Activated CD4-positive, CD25-positive, alpha-beta regulatory T cell treated with anti-CD3 and anti-CD28 coated beads, Interleukin-2, amount 50 U/mL, for 16 hours (primary cell): ENCODE measurements at places on chromosomes 5 and 9.

DNA sequence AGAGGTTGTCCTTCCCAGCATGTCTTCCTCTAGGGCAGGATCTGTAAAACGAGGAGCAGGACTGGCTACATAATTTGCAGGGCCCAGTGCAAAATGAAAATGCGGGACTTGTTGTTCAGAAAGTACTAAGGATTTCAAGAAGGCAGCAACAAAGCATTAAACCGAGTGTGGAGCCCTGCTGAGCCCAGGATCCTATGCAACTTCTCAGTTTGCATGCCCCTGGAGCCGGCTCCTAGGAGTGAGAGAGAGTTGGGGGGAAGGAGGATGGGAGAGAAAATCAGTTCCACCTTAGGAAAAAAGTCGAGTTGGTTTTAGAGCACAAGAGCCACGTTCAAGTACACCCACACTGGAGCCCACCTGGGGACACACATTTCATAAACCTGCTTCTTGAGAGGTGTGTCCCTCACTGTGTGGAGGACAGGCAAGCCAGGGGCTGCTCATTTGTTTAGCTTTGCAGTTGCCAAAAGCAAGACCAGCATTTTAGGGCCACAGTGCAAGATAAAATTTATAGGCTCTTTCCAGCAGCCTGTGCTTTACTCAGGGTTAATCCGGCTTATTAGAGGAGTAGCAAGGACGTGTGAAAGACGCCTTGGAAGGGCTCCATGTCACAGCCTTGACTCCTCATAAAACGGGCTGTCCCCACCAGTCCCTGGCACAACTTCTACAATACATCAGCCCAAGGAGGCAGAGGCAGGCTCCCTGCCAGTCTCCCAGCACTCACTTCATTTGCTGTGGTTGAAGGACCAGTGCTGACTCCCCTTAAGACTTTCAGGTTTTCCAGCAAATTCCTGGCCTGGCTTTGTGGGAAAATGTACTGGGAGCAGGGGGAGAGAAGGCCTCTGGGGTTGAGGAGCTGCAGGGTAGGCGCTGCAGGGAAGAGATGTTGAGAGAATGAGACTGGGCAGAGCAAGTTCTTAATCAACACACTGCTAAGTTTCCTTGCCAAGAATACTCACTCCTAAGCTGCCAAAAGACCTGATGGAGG is 159.7 kb upstream of the SEMA6A start:
- no peak for DNase-seq

DNA sequence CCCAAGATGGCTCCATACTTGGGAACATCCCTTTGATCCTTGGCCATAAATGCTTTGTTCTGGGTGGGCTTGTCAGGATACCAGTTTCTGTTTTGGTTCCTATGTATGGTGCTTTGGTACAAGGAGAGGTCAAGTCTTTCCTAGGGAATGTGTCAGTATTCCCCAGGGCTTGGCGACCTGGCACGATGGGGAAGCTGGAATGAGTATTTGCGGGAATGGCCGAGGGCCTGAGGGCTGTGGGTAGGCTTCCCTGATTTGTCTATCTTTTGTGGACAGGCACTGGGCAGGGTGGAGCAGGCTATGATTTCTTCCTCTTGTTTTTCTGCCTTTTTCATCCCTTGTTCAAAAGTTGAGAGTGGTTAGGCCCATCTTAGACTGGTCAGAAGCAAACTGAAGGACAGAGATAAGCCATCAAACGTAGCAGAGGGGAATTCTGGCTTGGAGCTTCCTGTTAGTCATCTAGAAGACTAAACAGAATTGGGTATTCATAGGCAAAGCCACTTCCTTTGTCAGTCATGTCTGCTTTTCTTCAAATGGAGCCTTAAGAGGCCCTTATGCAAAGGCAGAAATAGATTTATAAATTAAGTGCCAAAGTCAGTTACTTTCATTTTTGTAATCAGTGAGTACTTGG is 13.7 kb downstream of the DOCK2 start:
- no peak for DNase-seq

DNA sequence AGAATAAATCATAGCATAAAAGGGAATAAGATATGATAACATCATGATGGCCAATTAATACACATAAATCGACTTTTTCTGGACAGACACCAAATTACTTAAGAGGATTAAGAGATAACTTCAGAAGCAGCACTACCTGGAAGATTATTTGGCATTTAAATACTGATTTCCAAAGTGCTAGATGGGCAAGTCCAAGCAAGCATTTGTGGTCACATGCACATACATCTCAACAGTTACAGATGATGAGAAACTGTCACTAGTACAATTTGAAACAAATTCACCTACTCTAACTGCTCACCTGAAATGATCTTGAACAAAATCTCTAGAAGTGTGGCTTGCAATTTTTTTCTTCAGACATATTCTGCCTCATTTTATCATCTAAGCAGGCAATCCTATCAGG is 26.8 kb upstream of the RASGEF1C start:
- DNase-seq: no peak

DNA sequence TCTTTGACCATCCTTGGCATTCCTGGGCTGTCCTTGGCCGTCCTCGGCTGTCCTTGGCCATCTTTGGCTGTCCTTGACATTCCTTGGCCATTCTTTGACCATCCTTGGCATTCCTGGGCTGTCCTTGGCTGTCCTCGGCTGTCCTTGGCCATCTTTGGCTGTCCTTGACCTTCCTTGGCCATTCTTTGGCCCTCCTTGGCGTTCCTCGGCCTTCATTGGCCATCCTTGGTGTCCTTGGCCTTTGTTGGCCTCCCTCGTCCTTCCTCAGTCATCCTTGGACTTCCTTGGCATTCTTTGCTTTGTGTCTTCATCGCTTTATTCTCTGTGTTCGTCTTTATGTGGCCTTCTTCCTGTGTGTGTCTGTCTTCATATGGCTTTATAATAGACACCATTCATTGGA is 20.7 kb downstream of the NDUFS6 start:
- no peak for DNase-seq

DNA sequence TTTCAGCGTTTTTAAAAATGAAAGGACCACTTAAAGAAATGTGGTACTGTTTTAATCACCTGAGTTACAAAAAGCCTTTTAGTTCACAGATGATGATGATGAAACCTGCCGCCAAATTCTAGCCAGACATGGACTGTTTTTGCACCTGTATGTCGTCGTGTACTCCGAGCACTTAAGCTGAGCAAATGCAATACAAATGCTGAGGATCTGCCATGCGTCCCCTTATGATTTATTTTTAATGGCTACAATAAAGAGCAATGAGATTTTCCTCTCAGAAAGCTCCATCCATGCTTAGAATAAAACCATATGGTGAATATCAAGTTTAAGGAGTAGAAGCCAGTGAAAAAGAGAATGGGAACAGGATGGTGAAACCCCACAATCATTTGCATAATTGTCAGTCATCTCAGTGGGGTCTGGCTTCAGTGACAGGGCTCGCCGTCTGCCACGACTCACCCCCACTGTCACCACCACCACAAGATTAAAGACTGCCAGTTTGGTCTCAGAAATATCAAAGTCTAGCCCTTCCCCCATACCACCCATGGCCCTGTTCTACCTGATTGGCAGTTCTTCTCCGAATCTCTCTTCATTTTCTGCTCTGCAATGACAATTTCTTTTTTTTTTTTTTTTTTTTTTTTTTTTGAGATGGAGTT is 159.9 kb downstream of the GOLPH3 start:
- DNase-seq: no peak

- DNase-seq: no peak
Measured at GRCh38 chr9:18721995-18722310, 248.0 kb downstream of the ADAMTSL1 start.

- DNase-seq: no peak
Measured at GRCh38 chr5:155140646-155141045, 127.1 kb downstream of the KIF4B start.

DNA sequence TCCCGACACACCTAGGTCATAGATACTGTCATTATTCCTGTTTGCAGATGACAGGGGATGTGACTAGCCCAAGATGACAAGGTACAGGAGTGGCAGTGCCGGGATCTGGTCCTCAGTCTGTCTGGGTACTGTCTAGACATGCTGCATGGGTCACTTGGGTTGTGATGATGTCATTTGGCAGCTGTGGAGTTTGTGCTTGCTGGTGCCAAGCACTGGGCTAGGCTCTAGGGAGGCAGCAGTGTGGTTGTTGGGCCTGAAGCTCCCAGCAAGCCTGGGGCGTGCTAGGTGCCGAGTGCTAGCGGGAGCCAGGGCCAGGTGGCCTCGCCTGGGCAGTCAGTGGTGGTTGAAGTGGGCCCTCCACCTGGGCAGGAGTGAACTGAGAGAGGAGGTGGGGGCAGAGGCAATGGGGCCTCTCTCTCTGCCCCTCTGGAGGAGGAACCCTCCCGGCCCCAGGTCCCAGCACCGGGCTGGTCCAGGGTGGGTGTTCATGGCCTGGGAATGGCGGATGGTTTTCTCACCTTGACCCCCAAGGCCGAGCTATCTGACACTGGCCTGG is 8.8 kb upstream of the ASB6 start:
- no peak for DNase-seq

DNA sequence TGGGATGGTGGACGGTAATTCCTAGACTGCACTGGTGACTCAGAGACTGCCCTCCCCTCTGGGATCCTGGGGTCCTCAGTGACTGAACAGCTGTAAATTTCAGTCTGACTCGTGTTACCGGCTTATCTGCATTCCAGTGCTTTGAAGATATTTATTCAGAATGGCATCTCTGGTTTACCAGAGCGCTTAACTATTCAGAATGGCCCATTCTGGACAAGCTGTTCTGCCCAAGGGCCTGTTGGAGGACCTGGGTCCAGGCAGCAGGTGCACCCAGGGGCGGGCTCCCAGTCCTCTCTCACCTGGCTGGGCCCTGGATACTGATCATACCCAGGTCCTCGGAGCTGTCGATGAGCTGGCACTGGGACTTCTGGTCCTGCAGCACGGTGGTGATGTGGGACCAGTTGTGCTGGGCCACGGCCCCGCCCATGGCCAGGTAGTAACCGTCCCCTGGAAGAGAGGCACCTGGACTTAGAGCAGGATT is 48.0 kb downstream of the SARDH start:
- no peak for DNase-seq

GRCh38 chr9:87309236-87309635 is 188.4 kb upstream of the DAPK1 start:
- DNase-seq: no peak

DNA sequence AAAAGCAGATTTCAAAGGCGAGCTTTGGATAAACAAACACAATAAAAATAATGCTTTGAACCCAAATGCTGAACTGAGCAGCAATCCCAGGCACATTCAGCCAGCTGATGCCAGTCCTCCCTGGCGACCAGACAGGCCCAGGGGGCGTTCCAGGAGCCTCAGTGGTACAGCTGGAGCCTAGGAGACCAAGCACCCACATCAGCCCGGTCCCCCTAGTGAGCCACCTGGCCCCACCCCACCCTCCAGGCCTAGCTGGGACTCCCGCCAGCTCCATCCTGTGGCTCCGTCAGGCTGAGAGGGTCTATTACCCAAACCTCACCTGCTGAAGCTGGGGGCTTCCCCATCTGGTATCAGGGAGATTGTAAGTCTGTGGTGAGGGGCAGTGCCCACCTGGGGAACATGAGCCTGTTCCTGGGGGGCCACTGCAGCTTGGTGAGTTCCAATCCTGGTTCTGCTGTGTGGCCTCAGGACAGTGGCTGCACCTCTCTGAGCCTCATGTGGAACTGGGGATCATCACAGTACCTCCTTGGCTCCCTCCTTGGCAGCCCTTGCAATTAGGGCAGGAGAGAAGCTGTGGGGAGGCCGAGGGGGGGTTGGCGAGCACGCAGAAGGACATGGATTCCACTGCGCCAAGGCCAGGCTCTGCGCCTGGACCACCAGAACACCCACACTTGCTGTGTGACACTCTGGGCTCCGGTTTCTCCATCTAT is 16.7 kb downstream of the C9orf50 start:
- no peak for DNase-seq

DNA sequence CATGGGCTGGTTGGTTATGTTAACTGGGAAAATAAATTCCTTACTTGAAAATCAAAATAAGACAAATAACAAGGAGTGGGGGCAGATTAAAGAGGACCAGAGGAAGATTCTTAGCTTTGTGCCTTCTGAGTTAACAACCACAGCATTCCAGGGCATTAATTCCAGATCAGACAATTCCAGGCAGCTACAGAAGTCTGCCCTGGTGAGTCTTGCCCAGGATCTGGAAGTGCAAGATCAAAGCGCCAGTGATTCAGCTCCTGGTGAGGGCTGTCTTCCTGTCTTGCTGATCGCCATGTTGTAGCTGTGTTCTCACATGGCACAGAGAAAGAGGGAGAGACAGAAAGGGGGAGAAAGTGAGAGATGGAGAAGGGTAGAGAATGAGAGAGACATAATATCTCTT is 65.6 kb downstream of the ANXA2R start:
- no peak for DNase-seq

- DNase-seq: no peak
Measured at GRCh38 chr5:149586708-149587318, 5.5 kb downstream of the ARHGEF37 start.

GRCh38 chr5:123035360-123035917 is 1.1 kb downstream of the PPIC start:
- DNase-seq: no peak

DNA sequence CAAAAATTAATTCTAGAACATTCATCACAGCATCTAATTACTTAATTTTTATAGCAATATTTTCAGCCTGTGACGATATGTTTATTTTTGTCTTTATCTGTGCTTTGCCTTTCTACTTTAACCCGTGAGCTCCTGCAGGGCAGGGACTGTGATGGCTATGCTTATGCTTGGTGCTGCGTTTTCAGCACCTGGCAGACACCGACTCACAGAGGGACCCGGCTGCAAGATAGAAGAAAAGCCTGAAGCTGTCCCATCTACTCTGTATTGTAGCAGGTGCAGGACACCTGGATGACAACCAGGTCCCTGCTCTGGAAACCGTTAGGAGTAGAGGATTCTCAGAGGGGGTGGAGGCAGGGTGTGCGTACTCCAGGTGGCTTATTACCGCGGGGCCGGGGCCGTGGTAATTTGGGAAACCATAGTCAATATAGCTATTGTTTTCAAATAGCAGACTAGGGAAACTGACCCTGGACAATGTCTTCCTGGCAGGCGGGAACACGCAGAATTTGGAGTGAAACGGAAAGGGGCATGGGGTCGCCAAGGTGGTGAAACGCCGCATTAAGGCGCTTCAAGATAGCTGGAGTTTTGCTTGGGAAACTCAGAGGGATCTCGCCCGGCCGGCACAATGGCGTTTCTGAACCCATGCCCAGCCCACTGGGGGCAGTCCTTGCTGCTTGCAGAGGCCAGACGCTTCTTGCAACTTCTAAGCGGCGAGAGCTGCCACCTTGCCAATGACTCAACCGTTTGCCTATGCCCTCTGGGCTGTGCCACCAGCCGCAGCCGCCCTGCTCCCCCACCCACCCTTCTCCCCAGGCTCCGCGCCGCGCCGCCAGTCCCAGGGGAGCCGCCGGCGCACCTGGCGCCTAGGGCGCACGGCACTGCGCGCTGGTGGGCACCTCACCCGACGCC is 140.1 kb upstream of the PALM2AKAP2 start:
- DNase-seq: no peak

DNA sequence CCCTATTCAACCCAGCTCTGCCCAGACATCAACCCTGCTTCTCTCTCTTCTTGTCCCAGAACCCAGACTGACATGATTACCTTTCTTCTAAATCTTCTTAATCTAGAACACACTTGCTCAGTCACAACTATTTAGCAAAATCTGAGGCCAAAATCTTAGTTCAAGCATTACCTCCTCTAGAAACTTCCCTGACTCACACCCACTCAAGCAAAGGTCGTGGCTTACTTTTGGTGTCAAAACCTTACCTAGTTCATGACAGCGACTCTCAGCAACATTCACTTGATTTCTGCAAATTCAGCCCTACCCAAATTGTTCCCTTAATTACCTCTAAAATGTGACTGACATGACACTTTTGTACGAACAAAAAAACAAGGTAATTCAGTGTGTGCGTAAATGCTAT is 130.2 kb downstream of the TLE1 start:
- no peak for DNase-seq
